Astrocyte (in vitro differentiated cells and primary cell): ENCODE measurements at places on chromosomes 2 and 18.

DNA sequence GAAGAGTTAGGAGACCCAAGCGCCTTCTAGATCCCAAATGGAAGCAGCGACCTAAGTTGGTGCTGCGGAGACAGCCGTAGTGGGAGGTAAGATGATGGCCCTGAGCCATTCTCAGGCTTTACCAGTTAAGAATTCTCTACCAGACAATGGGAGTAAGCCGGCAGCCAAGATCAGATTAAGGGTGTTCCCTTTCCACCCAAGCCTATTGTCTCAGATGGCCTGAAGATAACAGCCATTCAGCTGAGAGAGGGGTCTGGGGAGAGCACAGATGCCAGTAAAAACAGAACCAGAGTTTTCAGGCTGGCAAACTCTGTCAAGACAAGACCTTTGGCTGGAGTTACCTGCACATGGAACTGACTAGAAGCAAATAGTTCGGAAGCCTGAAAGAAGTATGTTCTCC is 191.7 kb upstream of the HAAO start:
- DNase-seq = no peak

DNA sequence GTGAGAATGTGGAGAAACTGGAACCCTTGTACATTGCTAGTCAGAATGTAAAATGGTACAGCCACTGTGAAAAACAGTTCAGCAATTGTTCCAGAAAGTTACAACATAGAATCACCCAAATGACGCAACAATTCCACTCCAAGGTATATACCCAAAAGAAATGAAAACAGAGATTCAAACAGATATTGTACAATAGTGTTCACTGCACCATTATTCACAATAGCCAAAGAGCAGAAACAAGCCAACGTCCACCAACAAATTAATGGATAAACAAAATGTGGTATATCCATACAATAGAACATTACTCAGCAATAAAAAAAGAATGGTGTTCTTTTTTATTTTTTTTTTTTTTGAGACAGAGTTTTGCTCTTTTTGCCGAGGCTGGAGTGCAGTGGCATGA is 10.9 kb downstream of the CLASP1 start:
- DNase-seq = no peak

GRCh38 chr2:112174383-112174782 is 36.2 kb downstream of the FBLN7 start:
- no peak for DNase-seq

- no peak for DNase-seq
Observed at GRCh38 chr18:63099091-63099840, 220.3 kb downstream of the BCL2 start.

DNA sequence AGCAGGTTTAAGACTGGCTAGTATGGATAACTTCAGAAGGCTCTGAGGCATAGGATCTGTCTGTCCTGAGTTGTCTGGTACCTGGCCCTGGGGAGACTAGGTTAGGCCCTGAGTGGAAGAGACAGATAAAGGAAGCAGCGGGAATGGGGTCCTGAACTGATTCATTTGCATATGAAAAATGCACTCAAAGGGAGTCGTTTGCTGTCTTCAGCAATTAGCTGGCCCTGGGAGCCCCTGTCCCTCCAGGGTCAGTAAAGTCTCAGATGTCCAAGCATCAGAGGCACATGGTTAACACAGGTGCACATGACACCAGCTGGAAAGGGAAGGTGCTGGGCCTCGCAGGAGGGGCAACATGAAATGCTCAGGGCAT is 172.4 kb downstream of the ACOXL start:
- no peak for DNase-seq

DNA sequence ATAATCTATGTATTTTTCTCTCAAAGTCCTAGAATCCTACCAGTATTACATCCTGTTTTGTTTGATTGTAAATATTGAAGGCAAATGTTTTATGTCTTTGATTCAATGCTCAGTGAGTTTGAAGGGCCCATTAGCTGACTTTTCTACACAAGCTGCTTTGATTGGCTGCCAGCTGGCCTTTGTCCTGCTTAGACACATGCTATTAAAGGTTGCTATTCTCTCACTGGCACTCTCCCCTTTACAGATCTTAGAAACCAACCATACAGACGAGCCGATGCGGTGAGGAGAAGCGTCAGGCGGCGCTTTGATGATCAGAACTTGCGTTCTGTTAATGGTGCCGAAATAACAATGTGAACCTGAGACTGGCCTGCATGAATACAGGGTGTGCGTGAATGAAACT is 69.7 kb downstream of the PRPF40A start:
- peak; percentile 48 for DNase-seq

DNA sequence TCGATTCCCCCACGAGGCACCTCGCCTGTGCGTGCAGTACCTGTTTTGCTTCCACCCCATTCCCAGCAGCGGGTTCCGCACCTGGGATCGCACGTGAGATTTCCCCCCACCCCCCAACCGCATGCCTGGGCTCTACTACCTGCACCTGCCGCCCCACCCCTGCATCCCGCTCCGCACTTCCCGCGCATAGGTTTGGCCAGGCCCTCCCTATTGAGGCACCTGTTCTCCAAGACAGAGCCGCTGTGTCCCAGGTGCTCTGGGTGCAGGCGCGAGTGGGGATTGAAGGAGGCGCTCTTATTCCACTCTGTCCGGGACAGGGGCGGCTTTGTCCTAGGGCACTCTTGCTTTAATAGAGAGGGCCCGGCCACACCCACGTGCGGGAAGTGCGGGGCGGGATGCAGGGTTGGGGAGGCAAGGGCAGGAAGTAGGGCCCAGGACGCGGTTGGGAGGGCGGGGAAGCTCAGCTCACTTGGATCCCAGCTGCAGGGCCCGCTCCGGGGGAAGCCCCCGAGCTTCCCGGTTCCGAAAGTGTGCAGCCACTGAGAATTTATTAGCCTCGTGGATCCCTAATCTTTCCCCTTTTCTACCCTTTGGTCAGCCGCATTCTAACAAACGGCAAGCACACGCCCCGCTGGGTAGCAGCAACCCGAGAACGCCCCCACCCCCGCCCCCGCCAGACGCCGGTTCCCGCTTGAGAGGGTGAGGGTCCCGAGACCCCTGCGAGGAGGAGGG is 670 bp upstream of the MOCOS start:
- DNase-seq = no peak

DNA sequence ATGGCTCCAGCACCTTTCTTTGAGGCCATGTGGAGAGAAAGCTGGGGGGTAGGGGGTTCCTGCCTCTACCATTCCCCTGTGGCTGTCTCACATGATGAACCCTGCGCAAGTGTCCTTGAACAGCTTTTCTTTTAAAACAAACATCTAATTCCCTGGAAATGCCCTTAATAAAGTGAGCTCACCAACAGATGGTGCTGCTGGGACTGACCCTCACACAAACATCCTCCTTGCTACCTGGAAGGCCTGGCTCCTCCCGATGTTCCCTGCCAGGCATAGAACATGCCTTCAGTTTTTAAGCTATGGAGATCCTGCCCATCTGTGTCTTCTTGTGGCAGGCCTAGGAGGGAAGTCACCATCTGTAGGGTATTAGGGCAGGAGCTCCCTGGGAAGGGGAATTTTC is 60.7 kb upstream of the GATA6 start:
- DNase-seq = no peak
